ENCODE measurements at places on chromosomes 12 and 14.

GRCh38 chr12:105337391-105337790 lies 6.9 kb downstream of the C12orf75 start:
- no peak for DNase-seq

GRCh38 chr14:73591690-73592449 lies at the start of gene ACOT4:
Gene ACOT4, plus strand, starts transcription at chr14:73591873. Its CDS starts 87 bp downstream, at chr14:73591960.
- DNase-seq, result no peak

GRCh38 chr12:14249368-14249767 lies 116.1 kb upstream of the ATF7IP start:
- no peak for DNase-seq

GRCh38 chr12:124681779-124682391 lies 114.5 kb upstream of the NCOR2 start:
- no peak for DNase-seq

DNA sequence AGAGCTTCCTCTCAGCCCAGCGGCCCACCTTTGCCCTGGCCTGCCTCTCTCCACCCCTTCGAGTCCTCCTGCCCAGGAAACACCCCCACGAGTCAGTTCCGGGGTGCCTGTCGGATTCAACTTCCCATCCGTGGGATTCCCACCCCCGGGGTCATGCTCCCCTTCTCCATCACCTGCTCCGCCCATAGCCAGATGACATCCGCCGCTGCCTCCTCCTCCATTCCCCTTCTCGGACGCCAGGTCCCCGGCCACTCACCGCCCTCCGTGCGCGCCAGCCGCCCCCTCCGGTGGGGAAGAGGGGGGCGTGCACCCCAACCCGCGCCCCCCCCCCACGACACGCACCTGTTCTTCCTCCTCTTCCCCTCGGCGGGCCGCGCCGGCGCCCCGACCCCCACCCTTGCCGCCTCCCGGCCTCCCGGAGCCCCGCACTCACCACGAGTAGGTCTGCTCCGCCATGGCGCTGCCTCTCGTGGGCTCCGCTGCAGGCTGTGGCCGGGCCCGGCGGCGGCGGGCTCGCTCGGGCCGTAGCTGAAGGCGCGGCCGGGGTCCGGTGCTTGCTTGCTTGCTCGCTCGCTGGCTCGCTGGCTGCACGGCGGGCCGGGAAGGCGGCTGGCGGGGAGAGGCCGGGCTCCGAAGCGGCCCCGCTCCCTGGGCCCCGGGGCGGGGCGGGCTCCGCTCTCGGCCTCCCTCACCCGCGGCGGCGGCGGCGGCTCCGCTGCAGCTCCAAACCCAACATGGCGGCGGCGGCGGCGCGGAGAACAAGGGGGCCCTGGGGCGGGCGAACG lies 554 bp downstream of the SPPL3 start:
- peak; percentile 76 for DNase-seq

DNA sequence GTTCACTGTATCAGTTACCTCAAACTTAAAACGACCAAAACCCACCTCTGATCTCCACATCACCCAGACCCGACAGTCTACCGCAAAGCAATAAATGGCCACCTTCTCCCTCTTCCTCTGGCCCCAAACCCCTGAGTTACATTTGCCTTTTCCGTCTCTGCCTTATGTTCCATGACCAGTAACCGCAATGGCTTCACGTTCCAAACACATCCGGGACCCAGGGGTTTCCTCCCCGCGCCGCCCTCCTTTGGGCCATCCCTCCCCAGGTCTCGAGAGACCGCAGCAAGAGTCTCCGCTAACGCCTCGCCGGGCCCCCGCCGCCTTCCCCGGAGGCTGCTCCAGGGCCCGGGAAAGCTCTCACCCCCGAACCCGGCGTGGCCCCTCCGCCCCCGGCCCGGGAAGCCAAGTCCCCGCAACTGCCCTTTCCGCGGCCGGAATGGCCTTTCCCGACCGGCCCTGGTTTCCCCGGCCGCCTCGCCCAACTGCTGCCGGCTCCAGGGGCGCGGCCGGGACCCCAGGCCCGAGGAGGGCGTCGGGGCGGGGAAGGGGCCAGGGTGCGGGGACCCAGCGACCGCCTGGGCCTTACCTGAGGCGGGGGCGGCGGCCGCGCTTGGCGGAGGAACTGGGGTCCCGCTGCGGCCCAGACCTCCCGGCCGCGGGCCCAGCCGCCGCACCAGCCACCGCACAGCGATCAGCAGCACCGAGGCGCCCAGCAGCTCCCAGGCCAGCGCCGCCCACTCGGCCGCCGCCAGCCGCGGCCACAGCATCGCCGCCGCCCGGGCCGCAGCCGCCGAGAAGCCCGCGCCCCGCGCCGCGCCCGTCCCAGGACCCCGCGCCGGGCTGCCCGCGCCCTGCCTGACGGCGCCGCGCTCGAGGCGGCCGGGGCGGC lies at the start of gene ANKLE2:
ANKLE2 (minus strand) TSS at position 801 of the 889 bp plus-strand sequence; CDS start at position 767, 34 bp downstream.
- peak; percentile 68 for DNase-seq

GRCh38 chr12:105724641-105725040 lies 394.1 kb downstream of the C12orf75 start:
- DNase-seq, result no peak

GRCh38 chr14:102516531-102517391 lies 7.2 kb upstream of the ANKRD9 start:
- DNase-seq, result peak; percentile 69

GRCh38 chr14:92613008-92613658 lies 99.6 kb downstream of the RIN3 start:
- no peak for DNase-seq

DNA sequence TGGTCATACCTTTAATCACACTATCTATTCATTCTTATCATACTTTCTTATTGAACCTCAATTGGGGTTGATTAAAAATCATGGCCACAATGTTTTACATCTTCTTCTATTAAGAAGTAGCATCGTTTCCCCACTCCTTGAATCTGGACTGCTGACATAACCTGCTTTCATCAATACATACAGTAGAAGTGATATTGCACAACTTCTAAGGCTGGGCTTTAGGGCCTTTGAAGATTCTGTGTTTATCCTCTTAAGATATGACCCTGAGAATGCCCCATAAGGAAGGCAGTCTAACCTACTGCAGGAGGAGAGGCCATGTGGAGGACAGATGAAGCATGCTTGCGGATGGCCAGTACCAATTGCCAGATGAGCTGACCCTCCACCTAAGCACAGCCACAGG lies 1142.8 kb upstream of the SEL1L start:
- no peak for DNase-seq

DNA sequence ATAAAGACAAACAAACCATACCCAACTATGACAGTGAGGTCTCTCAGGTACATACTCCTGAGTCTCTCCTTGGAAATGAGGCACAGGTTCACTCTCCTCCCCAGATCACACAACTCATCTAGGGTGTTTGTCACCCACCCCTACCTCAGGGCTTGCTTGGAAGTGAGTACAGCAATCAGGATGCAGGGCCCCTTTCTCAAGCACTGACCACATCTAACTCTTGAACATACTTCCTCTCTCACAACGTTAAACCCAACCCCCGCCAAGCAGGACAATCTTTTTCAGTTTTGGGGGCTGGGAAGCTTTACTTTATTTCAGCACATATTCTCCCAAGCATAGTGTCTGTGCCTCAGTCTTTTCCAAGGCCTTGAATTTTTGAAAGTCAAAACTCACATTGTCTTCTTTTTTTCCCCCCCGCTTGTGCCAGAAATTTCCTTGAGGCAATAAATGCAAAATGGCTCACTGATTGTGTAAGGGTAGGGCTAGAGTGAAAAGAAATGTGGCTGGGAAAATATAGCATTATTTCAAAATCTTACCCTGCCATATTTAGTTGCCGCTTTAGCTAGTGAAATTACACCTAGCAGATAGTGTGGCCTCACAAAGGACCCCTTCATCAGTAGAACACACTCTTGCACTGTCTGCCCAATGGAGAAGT lies 2.4 kb upstream of the GPR65 start:
- DNase-seq, result no peak

- DNase-seq, result no peak
These were observed 4.0 kb downstream of the KTN1 start for GRCh38 chr14:55583942-55584468.

DNA sequence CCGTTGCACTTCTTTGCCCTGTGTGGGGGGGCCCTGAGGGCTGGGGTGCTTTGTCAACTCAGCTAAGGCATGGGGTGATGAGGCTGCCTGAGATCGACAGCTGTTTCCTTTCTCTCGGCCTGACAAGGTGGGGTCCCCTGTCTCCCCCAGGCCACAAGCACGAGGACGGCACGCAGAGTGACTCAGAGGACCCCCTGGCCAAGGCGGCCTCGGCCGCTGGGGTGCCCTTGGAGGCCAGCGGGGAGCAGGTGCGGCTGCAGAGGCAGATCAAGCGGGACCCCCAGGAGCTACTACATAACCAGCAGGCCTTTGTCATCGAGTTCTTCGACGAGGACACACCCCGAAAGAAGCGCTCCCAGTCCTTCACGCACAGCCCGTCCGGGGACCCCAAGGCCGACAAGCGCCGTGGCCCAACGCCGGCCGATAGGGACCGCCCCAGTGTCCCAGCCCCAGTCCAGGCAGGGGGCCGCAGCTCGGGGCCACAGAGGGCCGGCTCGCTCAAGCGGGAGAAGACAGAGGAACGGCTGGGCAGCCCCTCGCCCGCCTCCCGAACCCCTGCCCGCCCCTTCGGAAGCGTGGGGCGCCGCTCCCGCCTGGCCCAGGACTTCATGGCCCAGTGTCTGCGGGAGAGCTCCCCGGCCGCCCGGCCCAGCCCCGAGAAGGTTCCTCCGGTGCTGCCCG lies 18.8 kb downstream of the CEP170B start:
- DNase-seq, result peak; percentile 73

DNA sequence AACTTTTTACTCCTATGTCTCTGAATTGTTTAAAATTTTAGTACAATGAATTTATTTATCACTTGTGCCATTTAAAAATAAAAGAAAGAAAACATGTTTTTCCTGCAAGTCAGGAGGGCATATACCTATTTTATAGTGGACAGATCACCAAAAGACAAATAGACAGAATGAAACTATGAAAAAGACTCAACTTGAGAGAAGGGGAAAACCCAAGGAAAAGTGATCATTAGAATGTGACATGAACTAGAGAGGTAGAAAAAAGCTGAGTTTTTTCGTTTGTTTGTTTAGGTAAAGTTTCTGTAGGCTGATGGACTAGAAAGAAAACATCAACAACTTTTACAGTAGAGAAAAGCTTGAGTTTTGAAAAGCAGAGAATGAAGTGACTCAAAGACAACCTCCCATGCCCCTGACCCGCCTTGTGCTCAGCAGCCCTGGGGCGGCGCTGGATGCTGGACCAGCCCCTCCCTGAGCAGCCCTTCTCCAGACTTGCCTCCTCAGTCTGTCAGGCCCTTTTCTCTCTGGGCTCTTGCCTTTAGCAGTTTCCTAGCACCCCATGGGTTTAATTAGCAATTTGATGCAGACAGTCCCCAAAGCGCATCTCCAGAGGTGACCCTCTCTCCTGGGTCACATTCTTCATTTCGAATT lies 95.1 kb upstream of the ARID2 start:
- DNase-seq, result no peak

GRCh38 chr12:65182012-65182739 lies 12.8 kb downstream of the LEMD3 start:
- no peak for DNase-seq

DNA sequence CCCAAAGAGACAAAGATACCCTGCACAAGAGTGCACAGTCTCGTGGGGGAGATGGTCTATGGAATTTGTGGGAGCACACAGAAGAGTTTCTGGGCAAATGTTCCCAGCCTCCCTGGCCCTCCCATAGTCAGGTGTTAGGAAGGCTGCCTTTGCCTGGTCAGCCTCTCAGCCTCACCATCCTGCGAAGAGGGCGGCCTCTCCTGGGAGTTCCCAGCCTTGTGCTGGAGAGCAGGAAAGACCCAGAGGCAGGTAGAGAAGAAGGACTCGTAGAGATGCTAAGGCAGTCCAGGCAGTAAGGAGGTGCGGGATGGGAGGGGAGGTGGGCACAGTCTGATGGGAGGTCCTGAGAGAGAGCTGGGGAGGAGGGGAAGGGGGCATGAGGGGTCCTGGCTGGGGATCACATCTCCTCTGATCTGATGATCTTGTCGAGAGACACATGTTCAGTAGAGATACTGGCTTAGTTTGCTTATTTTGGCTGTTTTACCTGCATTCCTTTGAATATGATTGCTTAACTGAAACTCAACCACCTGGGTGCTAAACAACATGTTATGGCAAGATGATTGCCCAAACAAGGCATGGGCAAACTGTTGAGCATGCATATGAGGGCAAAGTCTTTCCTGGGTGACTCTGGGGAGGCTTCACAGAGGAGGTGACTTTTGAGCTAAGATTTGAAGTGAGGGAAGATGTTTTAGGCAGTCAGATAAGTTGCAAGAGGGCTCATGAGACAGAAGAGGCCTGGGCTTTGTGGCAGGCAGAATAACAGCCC lies 10.5 kb downstream of the SERPINA6 start:
- DNase-seq, result no peak

GRCh38 chr12:79001404-79001803 lies 136.8 kb downstream of the SYT1 start:
- no peak for DNase-seq

- DNase-seq, result no peak
These were observed 15.0 kb downstream of the PMCH start for GRCh38 chr12:102182635-102183034.

DNA sequence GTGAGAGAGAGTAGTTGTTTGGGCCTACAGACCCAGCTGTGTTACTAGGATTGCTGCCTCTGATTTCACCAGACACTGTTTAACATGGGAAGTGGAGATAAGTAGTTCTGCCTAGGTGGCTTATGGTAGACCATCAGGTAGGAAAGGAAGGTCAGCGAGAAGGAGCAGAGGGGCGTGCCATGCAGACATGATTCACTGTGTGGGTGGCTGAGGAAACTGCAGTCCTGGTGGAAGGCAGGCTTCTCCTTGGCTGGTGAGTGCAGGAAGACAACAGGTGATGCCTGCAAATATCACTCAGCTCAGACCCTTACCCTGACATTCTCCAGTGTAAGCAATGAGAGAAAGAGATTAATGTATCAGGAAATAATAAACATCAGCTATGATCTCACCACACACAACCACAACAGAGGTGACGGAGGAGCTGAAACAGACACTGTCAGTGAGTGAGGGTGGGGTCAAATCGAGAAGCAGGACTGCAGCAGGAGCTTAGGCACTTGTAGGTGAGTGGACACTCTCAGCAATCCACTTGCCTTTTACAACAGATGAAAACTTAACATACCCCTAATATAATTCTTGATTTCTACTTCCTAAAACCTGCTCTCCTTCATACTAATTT lies 2.1 kb upstream of the PRR4 start:
- no peak for DNase-seq

Data from RWPE2 (cell line).